ENCODE measurements at places on chromosomes 5 and 9.

DNA sequence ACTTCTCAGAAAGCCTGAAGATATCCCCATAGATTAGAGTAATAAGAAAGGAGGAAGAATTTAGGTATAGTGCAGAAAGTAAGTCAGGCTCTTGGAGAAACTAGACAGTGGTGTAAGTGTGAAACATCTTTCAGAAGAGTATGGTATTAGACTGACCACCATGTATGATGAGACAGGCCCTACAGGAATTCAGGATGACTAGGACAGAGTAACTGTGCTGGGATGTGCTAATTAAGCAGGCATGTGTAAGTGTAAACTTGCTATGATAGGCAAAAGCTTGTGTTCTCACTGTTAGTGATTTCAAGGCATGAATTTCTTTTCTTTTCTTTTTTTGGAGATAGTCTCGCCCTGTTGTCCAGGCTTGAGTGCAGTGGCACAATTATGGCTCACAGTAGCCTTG lies 70.8 kb downstream of the RAB24 start:
- no peak for DNase-seq

GRCh38 chr5:78345485-78345884 lies 14.9 kb upstream of the SCAMP1 start:
- no peak for DNase-seq

- DNase-seq: no peak
These were observed 401.2 kb downstream of the IRX1 start for GRCh38 chr5:3996707-3997336.

DNA sequence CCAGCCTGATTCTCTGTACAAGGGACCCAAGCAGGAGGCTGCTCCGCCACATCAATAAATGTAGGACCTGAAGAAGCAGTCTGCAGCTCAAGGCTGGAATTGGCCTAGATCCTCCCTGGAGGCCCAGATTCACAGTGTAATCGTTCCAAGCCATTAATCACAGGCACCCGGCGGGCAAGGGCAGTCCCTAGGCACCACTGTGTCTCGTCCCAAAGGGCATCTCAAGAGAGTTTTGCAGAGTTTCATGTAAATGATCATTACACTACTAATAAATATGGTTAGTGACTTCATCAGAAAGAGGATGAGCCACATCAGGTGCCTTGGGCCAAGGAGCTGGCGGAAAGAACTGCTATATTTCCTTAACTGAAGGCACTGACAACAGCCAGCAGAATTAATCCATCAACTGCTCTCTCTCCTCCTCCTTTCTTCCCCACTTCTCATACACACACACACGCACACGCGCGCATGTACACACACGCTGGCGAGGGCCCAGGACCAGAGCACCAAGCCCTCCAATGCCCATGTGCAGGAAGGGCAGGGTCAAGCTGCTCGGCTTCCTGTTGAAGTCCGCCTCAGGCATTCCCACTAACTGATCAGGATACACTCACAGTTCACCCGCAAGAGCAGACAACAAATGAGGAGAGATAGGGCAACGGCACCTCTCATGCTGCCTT lies 33.9 kb downstream of the GNAQ start:
- DNase-seq: no peak

- DNase-seq: peak; percentile 67
These were observed 38.3 kb upstream of the EGFL7 start for GRCh38 chr9:136624184-136624951.

GRCh38 chr5:181199881-181200638 lies 4.9 kb downstream of the TRIM7 start:
- DNase-seq: no peak

- no peak for DNase-seq
These were observed 1.5 kb upstream of the TRIM14 start for GRCh38 chr9:98120476-98120875.

- DNase-seq: no peak
These were observed 209.6 kb upstream of the TNC start for GRCh38 chr9:115327436-115328122.

- DNase-seq: no peak
These were observed 17.1 kb downstream of the LVRN start for GRCh38 chr5:115979201-115980041.

GRCh38 chr9:26471261-26471660 lies 421.3 kb downstream of the CAAP1 start:
- DNase-seq: no peak

GRCh38 chr5:83281176-83281575 lies 190.4 kb upstream of the VCAN start:
- no peak for DNase-seq

GRCh38 chr5:128036950-128037349 lies 46.6 kb upstream of the SLC12A2 start:
- DNase-seq: peak; percentile 1

DNA sequence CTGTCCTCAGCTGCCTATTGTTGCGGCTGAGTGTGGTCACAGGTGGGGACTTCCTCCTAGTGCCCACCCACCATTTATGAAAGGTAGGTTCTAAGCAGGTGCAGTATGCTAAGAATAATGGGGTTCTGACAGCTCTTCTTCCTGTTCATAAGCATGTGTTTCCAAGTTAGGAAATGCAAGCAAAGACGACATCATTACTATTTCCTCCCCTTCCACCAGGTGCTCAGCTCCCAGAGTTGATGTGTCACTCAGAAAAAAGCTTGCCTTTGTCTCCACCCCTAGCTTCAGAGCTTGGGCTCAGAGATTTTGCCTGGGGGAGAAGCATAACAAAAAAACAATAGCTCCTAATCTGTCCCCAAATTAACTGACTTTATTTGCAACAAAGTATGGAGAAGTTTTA lies 1076.7 kb downstream of the NR2F1-AS1 start:
- no peak for DNase-seq

DNA sequence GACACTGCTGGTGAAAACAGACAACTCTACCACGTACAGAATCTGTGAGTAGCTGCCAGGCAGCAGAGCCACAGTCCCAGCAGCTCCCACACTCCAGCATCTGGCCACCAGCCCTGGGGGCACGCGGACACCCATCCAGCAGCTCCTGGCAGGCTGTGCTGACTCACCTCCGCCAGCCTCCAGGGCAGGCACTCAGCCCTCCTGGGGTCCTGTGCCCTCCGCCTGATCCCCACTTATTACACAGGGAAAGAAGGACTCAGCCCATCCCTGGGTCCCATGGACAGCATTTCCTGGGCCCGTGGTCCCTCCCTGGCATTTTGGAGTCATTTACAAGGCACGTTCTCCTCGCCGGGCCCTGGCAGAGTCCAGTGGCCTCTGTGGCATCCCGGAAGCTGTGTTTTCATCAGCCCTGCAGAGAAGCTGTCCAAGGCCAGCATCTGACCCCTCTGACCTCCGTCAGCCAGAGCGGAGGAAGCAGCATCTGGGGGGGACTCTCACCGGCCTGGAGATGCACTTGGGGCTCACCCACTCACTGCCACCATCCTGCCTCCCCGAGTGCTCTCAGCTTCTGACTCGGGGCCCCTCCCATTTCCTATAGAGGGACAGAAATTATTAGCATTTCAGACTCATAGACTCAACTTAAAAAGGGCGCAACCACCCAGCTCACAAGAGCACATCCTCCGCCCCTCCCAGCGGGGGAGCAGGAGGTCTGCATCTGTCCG lies 21.6 kb downstream of the PAEP start:
- DNase-seq: peak; percentile 46

DNA sequence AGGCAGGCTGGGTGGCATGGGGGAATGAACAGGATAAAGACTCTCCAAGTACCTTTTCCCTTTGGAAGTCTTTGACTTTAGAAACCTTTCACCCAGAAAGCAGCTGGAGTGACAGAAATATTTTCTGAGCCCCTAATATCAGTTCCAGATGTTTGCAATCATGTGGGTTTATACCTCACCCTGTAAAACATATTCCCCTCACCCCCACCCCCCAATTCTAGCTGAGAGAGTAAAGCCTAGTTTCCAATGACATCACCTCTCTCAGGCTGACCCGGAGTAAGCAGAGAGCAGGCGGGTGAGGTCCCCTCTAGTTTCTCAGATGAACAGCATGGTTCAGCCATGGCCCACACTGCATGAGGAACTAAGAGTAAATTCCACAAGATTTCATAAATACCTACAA lies 82.9 kb upstream of the TRIM32 start:
- DNase-seq: no peak

DNA sequence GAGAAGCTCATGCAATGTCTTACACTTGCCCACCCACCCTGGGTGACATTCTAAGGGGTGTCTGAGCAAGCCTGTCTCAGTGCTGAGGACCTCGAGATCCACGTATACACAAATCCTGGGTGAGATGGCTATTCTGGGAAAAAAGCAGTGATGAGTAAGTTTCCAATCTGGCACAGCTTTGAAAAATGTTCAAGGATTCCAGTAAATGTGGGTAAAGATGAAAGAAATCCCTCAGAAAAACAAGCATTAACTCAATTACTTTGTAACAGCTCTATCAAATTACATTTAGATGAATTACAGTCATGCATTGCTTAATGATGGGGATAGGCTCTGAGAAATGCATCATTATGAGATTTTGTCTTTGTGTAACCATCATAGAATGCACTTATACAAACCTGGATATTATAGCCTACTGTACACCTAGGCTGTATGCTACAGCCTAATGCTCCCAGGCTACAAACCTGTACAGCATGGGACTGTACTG lies 26.9 kb downstream of the GOLM1 start:
- no peak for DNase-seq

- peak; percentile 95 for DNase-seq
These were observed at the start of gene CNTFR for GRCh38 chr9:34589636-34590380. Gene CNTFR, minus strand, starts transcription at chr9:34589724. Its CDS starts 20,743 bp downstream, at chr9:34568981.

- no peak for DNase-seq
These were observed 29.3 kb upstream of the ANKH start for GRCh38 chr5:14900693-14901461.

DNA sequence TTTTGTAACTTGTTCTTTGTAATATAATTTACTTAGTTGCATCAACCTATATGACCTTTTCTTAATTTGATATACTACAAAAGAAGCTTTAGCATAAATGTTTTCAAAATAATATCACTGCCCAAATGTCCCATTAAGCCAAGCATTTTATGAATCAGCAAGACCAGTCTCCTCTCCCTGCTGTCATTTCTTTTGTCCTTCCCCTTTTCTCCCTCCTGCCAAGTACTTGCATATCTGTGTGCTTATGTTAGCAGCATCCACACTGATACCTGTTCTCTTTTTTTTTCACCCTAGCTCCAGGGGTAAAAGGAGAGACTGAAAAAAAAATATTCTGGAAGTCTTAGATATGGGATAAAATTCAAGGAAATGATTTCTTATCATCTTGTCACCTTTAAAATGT lies 69.7 kb downstream of the ZSWIM6 start:
- DNase-seq: peak; percentile 42

GRCh38 chr9:106879439-106879882 lies 16.5 kb downstream of the ZNF462 start:
- DNase-seq: no peak

DNA sequence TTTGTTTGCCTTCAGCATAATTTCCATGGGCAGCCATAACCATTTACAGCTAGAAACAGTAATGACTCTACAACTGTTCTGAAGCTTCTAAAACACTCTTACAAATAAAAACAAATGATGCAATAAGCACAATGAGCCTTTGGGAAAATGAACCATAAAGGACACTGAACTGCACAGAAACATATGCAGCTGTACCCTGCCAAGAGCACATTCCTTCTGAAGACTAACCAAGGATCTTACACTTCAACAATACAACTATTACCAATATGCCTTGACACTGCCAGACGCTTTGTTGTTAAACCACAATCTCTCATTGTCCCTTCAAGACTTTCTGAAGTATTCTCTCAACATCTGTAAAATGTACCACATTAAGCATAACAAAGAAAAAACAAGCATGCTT lies 104.2 kb upstream of the HMHB1 start:
- no peak for DNase-seq

DNA sequence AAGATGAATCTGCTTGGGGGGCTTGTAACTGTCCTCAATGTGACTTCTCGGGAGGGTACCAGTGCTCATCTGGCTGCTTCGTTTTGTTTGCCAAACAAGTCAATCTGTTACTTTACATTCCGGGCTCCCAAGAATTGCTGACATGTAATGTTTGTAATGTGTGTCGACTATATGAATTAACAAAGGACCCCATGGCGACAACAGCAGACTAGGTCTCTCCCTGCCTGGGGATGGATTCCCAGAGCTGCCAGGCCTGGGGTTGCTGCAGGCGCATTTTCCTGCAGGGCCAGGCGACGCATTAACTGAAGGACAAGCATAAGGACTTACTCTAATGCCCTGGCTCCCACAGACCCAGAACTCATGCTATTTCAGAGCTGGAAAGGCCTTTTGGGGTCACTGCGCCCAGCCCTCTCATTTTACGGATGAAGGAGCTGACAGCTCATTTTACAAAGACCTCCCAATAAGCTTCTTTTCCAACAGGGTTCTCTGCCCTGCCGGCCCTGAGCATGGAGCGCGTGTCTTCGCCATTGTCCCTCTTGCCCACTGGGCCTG lies 214.8 kb downstream of the TTLL11 start:
- DNase-seq: no peak

- no peak for DNase-seq
These were observed 121.4 kb downstream of the GNAQ start for GRCh38 chr9:77910194-77910621.

- DNase-seq: no peak
These were observed 139.9 kb downstream of the GADD45G start for GRCh38 chr9:89744730-89745129.

DNA sequence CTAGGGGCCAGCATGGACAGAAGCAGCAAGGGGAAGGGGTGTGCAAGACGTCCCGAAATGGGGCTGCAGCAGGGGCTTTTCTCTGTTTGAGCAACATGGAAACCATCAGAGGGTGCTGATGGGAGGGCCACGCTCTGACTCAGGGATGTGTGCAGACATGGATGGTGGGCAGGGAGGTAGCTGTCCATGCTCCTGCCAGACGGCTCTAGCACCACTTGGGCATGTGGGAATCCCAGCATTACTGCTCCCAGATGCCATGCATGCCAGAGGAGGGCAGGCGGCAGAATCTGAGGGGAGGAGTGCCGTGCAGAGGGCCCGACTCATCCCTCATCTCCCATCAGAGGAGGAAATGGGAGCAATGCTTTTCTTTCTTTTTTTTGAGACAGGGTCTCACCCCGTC lies 45.6 kb upstream of the SLC25A51 start:
- DNase-seq: no peak

- DNase-seq: no peak
These were observed 446.4 kb downstream of the KIF4B start for GRCh38 chr5:155459889-155460500.

GRCh38 chr5:180804129-180804618 lies 1.6 kb upstream of the MGAT1 start:
- no peak for DNase-seq

DNA sequence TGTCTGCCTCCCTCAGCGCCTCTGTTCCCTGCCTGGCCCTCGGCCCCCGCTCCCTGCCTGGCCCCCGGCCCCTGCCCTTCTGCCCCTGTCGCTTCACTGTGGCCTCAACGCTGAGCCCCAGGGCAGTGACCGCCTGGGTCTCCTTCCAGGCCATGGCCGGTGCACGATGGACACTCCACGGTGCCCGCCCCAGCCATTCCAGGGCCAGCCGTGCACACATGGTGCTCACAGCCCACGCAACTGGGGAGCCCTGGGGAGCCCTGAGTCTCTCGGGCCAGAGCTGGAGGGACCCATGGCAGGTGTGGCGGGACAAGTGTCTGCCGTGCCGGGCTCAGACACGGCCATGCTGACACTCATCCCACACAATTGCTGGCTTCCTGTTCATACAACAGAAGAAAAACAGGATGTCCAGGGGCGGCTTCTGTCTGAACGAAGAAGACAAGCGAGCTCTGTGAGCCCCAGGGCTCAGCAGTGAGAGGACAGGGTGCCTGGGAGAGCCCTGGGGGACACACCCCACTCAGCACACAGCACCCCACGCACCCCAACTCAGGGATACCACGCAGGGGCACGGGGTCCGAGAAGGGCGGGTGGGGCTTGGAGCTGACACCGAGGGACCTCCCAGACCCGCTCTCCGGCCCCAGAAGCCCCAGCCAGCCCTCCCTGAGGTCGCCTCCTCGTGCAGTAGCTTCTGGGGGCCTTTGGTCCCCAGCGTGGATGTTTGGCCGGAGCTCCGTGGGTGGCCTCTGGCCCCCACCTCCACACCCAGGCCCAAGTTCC lies 35.7 kb downstream of the EXD3 start:
- no peak for DNase-seq

All from H7 (cell line).